ENCODE measurements at places on chromosomes 11 and 22.

- no peak for DNase-seq
These were observed 786 bp downstream of the CAPN1 start for GRCh38 chr11:65182258-65183170.

DNA sequence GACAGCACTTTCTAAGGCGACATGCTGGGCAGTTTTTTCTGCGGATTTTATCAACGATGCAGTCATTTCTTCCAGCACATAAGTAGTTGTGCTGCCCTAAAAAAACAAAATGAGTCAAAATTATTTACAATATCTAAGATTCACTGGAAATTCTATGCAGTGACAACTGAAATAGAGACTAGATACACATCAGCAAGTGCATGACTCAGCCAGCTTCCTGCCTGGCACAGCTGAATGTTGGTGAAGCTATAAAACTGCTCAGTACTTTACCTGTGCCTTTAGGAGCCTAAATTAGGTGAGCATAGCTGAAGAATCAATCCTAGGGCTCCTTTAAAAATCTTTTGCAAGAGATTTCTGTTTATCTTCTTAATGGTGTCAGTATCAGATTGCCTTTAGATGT is 37.8 kb downstream of the PGR start:
- no peak for DNase-seq

- no peak for DNase-seq
These were observed 35.7 kb downstream of the CD44 start for GRCh38 chr11:35174666-35175065.

GRCh38 chr22:32044477-32044876 is 1.4 kb downstream of the SLC5A1 start:
- DNase-seq, result no peak

GRCh38 chr11:133917921-133918607 is 38.7 kb downstream of the IGSF9B start:
- DNase-seq, result no peak

- no peak for DNase-seq
These were observed 35.8 kb downstream of the ARHGAP1 start for GRCh38 chr11:46664612-46665011.

GRCh38 chr11:95398437-95399112 is 167.6 kb upstream of the SESN3 start:
- no peak for DNase-seq
